Stomach (tissue), 19 donors: ENCODE measurements at places on chromosomes 1 and 21. TPM values are rescaled to one million over a fixed set of nuclear protein-coding genes. Genes with fewer than 3 reads are reported as not detected.

The DLGAP3 gene
- polyA plus RNA-seq, result 0.15 TPM

The CLCN6 gene
- polyA plus RNA-seq, result 4.1 TPM

The SPATA6 gene
- 3.2 TPM for polyA plus RNA-seq

The DCST2 gene
- 6.1 TPM for polyA plus RNA-seq

The UMODL1 gene
- not detected for polyA plus RNA-seq

The KIAA1614 gene
- 1.1 TPM for polyA plus RNA-seq

The CFHR5 gene
- polyA plus RNA-seq, result not detected

The LAPTM5 gene
- 39.9 TPM for polyA plus RNA-seq
